Memory B cell (primary cell): ENCODE measurements at places on chromosomes 4 and X.
A peak's percentile ranks its signal among the peaks of the same experiment; 100 is the strongest.

- no peak for DNase-seq
These were observed 6.4 kb downstream of the EDA2R start for GRCh38 chrX:66632473-66632872.

DNA sequence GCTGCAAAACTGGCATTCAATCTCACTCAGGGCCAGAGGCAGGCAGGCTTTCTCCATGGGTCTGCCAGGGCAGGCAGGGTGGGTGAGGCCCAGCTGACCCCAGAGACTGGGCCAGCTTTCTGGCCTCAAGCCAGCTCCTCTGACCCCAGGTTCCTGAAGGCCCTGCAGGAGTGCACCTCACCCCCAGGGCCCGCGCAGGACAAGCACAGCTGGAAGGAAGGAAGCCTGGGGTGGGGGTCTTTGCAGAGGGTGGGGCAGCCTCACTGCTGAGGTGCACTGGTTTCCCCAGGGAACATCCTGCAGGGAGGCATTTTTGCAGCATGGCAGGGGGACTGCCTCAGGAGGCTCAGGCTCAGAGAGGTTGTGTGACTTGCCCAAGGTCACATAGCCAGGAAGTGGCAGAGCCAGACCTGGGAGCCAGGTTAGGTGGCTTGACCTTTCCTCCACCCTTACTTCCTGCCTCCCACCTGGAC, 31.5 kb upstream of the AFAP1 start:
- no peak for DNase-seq

GRCh38 chrX:154097003-154097588, 421 bp downstream of the MECP2 start:
- DNase-seq: peak; percentile 56

GRCh38 chr4:36115312-36115711, 129.0 kb downstream of the ARAP2 start:
- no peak for DNase-seq

GRCh38 chrX:41090568-41091238, 5.5 kb downstream of the USP9X start:
- no peak for DNase-seq

- no peak for DNase-seq
These were observed 511.5 kb upstream of the GALNT7 start for GRCh38 chr4:172657081-172657480.

DNA sequence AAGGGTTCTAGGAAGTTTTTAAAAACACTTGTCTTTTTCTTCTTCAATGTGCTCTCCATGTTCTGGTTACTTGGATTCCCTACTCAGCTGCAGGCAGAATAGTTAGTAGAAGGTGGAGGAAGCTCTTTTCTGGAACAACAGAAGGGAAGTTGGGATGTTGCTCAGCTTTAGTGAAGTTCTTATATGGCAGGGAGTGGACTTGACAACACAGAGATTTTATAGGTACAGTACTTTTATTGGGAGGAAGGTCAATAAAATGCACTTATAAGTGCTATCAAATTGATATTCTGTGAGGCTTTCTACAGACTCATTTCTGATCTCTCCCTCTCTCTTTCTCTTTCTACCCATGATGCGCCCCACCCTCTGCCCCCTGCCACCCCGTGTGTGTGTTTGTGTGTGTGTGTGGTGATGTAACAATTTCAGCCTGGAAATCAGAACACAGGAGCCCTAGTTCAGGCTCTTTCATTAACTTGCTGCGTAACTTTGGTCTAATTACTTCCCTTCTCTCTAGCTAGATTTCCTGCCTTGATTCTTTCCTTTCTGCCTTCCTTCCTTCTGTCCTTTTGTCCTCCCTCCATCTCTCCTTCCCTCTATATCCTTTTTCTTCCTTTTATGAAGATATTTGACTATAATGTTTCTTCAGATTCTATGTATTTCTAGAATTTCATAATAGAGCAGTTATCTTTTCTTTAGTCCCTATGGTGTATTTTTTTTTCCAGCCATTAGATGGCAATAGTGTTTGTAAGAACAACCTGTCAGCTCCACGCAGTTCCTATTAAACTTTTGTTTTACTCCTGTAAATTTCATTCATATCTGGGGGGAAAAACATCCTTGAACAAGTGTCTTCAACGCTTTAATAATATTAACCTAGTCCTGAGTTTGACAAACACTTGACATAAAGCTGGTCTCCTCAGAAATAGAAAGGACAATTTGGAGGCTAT, 37.1 kb downstream of the HEPH start:
- DNase-seq: no peak
